ENCODE measurements at places on chromosomes 2 and 18.

DNA sequence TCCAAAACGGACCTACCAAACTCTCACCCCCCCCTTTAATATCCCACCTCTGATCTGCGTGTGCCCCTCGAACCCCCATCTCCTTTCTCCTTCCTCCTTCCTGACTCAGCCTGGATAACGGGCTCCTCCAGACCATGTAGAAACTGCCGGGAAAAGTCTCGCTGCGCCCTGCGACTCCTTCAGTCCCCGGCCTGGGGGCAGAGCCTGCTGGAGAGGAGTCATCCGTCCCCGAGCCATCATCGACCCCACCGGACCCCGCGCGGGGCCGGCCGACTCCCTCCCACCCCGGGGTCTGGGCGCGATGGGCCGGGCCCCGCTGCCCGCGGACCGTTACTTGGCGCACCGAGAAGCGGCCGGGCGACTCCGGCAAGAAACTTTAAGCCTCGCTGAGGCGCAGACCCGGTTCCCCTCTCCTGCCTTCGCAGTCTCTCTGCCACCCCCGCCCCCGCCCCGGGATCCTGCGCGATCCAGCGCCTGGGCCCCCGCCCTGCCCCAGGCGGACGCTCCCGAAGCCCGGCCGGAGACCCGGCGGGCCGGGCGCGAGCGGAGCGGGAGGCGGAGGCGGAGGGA lies 3.4 kb downstream of the ZEB2 start:
- no peak for DNase-seq

GRCh38 chr2:241189856-241190201 lies 1.4 kb downstream of the ANO7 start:
- DNase-seq = no peak

DNA sequence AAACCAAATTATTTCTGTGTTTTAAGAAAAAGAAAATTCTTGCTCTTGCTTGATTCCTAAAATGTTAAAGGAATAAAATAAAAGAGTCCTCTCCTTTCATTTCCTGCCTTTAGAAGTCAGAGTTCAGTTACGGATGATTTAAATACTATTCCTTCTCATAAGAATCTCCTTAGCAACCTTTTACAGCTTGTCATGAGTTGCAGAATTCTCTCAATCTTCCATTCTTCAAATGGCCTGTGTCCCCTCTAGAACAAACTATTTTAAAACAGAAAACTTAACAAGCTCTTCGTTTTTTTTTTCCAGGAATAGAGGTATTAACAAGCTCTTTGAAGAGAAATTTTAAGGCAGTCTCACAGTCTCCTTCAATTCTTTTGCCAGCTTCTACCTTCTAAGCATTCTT lies 42.2 kb downstream of the SPIRE1 start:
- no peak for DNase-seq

DNA sequence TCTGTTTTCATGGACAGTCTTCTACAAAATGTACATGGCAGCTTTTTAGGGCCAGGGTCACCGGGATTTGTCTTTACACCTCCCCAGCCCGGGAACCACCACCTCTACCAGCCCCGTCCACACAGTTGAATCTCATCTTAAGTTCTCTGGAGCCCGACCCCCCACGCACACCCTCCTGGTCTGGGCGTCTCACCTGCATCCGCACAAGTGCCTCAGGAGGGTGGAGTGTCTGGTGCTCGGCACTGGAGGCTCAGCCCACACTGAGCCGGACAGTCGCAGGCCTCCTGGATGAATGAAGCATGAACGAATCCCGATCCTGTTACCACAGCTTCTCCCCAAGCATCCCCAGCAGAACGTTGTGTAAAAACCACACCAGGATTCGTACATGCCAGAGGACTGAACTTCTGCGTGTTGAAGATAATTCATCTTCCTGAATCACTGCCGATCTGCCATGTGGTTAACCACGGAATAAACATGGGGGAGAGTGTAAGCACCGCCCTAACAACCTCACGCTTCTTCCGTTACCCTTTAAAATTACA lies 162.0 kb downstream of the RTP5 start:
- DNase-seq = peak; percentile 56

Measured in activated CD4-positive, alpha-beta T cell treated with anti-CD3 and anti-CD28 coated beads, Interleukin-2, Interleukin-6, amounts not matched to agents 100 ng/mL and 50 ng/mL, durations not matched to agents 16 hours and 8 hours (primary cell).